SW480 (cell line): ENCODE measurements at places on chromosomes 1 and 21.
A peak's percentile ranks its signal among the peaks of the same experiment; 100 is the strongest.

GRCh38 chr1:199009447-199009846, 370.6 kb downstream of the PTPRC start:
- no peak for DNase-seq

GRCh38 chr1:2468041-2468472, 8.0 kb upstream of the PLCH2 start:
- no peak for DNase-seq

- no peak for DNase-seq
Measured at GRCh38 chr1:41620365-41621169, 136.1 kb upstream of the EDN2 start.

GRCh38 chr1:158328426-158328825, 2.9 kb downstream of the CD1B start:
- DNase-seq, result no peak

DNA sequence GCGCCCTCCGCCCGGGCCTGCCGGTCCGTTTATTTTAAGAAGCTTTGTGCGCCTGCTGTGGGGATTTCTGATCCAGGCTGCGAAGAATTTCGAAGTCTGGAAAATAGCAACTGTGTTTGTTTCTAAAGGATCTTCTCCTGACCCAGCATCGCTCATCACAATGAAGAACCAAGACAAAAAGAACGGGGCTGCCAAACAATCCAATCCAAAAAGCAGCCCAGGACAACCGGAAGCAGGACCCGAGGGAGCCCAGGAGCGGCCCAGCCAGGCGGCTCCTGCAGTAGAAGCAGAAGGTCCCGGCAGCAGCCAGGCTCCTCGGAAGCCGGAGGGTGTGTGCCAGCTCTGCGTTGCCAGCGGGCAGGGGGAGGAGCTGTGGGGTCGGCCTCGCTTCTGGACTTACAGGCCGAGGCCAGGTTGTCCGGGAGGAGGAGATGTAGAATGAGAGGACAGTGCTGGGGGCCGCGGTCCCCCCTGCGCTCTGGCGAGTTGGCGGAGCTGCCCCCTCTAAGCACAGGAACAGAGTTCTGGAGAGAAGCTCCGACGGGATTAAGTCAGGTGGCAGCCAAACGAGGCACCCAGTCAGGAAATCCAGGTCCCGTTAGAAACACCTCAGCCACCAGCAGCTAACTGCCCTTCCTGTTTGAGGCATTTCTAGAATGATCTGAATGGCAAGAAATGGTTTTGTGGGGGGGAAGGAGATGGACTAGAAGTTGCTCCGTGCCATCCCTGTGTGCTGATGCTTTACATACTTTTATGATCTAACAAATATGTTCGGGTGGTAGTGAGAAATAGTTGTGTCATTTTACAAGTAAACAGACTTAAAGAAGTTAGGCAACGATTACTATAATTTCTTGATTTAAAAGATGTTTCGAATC, 948 bp downstream of the TXLNA start:
- DNase-seq, result no peak

DNA sequence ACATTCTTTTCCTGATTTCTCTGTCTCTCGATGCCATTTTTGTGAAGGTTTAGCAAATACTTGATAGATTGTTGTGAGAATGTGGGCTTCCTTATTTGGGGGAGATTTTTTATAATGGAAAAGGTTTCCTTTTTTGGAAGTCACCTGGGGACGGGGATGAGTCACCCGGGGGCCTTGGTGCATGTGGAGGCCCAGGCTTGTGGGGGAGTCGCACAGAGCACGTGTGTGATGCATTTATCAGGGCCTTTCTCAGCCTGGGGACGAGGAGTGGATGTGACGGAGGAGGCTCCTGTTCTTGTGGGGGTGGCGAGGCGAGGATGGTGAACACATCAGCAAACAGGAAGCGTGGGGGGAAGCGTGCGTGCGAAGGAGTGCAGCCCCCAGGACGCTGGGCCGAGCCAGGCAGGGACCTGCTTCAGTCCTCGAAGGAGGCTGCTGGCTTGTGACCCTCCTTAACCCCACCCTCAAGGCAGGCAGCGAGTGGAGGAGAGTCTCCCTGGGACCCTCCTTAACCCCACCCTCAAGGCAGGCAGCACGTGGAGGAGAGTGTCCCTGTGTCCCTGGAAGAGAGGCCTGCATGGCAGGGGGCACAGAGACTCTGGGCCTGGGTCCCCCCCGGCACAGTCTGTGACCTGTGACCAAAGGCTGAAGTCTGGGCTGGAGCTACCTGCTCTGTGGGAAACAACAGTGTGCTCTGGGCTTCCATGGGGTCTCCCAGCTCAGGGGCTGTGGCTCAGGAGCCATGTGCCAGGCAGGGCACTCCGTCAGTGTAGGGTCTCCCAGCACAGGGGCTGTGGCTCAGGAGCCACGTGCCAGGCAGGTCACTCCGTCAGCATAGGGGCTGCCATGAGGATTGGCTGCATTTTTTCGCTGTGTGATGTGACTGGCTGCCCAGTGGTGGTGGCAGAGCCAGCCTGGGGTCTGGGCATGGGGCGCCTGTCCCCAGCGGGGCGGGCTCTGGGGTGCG, 57.2 kb downstream of the AGPAT3 start:
- DNase-seq, result peak; percentile 46

GRCh38 chr1:110752941-110753725, 78.4 kb upstream of the KCNA3 start:
- DNase-seq, result no peak

- no peak for DNase-seq
Measured at GRCh38 chr1:219236933-219237610, 63.4 kb downstream of the LYPLAL1 start.

- DNase-seq, result no peak
Measured at GRCh38 chr1:176803596-176803995, 340.6 kb downstream of the PAPPA2 start.

DNA sequence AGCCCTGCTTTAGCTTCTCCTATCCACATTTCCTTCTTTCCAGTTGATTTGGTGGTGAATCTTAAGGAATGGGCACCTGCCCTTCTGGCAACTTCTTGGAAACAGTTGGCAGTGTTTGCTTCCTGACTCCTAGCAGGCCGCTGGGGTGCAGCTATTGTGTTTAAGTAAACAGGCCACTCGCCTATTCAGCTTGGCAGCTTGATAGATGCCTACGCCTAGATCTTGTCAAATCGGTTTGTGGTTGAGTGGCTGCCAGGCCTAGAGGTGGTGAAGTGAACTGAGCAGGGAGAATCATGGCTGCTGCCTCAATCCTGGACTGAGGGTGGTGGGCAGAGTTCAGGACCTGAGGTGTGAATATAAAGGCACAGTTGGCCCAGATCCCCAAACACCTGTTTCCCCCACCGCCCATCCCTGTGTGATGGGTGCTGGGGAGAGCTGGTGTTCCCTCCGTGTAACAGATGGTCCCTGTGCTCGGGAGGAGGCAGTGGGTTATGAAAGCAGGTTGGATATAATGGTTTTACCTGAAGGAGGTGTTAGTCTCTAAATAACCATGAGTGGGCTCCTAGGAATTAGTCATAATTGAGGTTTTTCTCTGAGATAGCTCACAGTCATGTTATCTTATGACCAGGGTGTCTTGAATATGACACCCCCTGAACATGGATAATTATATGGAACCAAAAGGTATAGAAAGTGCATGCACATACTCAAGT, 940 bp upstream of the PLA2G2C start:
- DNase-seq, result peak; percentile 30

DNA sequence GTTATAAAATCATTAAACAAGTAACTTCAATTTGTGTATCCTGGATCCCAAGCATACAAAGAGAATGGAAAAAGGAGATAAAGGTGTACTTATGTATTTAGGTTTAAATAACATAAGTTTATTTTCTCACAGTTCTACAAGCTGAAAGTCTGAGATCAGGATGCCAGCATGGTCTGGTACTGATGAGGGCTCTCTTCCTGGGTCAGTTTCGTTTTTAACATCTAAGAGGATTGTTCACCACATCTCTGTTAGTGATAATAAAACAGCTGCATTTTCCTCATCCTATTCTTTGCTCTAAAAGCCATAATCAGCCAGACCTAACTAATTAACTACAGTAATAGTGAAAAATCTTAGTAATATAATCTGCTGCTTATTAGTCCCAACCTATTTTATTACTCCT, 5.2 kb downstream of the EGLN1 start:
- DNase-seq, result no peak

DNA sequence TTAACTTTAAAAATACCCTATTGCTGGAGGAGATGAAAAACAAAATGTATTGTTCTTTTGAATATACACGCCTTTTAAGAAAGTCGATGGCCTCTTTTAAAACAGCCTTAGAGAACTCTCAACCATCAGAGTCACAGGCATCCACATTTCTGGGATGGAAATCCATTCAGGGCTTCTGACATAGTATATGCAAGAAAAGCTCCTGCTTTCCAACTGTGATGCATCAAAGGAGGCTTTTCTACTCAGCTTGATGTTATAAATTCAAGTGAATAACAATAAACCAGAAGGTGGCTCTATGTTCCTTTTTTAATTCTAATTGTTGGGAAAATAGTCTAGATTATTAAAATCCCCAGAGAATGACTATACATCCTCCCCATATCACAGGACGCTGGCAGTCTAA, 398.8 kb upstream of the CXADR start:
- no peak for DNase-seq

GRCh38 chr1:81551946-81552345, 248.8 kb upstream of the ADGRL2 start:
- no peak for DNase-seq

- DNase-seq, result no peak
Measured at GRCh38 chr1:2076826-2077225, 26.6 kb downstream of the PRKCZ start.

- no peak for DNase-seq
Measured at GRCh38 chr1:24908591-24909259, 21.4 kb downstream of the RUNX3 start.

GRCh38 chr1:245197121-245197520, 42.3 kb downstream of the KIF26B start:
- DNase-seq, result no peak

DNA sequence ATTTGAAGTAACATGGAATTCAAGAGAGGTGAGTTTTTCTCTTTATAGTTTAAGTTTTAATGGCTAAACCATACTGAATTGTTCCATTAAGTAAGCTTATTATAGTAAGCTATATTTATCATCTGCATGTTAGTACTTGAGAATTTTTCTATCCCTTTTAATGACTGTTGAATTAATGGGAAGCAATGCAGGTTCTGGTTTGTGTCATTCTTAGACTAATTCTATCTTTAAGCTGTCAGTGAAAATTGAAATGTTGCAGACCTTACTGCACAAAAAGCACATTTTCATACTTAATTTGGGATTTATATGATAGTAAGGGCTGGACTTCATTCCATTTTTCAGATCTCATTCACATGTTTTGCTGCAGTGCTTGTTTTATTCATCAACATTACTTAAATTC, 25.9 kb downstream of the SRSF11 start:
- no peak for DNase-seq

DNA sequence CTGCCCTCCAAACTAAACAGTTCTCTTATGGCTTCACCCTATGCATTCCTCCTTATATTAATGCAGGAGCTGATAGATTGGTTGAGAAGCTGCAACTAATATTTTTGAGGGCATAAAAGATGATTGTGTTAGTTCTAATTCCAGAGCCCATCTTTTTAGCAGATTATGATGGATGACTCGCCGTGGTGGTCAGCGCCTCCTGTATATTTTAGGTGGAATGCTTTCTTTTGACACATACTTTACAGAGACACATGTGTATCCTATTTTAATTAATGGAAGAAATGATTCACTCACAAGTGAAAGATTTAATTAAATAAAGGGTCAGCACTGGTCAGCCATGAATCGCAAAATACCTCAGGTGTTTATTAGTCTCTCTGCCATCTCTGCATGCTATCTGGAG, 120.7 kb downstream of the TM2D1 start:
- DNase-seq, result no peak

- DNase-seq, result no peak
Measured at GRCh38 chr1:241269116-241269515, 87.9 kb downstream of the RGS7 start.

DNA sequence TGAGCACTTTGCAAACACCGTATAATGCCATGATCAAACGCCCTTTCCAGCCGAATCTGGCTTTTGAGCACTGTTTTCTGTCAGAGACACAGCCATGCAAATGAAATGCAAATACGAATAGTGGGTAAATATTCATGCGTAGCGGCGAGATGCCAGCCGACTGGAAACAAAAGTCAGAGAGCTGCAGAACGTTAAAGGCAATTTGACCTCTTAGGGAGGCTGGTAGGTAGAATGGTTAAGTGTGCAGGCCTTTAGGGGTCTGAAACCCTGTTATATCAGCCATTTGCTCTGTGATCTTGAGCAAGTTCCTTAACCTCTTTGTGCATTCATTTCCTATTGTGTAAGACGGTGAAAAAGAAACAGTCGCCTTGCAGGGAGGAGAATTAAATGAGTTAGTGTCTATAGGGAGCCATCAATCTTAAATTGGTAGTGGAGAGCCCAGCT, 6.5 kb upstream of the SDHB start:
- DNase-seq, result no peak

DNA sequence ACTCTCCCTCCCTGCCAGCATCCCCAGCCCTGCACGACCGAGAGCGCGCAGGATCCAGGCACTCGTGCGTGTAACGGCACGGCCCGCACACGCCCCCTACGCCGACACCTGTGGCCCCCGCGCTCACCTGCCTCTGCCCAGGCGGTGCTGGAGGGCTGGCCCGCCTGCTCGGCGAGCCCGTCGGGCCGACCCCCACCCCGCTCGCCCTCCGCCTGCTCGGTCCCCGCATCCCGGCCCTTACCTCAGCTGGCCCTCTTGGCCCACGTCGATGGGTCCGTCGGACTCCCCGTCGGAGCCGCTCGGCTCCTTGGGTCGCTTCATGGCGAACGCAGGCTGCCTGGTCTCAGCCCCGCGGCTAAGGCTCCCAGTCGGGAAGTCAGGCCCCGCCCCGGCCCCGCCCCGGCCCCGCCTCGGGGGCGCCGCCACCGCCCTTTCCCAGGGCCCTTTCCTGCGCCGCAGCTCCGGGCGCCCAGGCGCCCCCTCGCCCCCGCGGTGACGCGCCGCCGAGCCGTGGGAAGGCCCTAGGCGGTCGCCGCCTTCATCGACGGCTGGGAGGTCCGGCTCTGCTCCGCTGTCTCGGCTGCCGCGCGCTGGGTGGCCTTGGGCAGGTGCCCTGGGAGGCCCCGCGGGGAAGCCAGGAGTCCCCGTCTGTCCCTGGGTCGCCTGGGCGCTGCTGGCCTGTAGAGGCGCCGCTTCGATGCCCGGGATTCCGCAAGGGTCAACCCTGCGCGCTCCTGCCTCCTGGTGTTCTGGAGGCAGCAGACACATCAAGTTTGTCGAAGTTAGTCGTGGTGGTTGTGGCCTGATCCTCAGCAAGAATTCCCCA, at the start of gene HEYL:
HEYL (minus strand) TSS at position 339 of the 826 bp plus-strand sequence; CDS start at position 321, 18 bp downstream.
- DNase-seq, result peak; percentile 85

DNA sequence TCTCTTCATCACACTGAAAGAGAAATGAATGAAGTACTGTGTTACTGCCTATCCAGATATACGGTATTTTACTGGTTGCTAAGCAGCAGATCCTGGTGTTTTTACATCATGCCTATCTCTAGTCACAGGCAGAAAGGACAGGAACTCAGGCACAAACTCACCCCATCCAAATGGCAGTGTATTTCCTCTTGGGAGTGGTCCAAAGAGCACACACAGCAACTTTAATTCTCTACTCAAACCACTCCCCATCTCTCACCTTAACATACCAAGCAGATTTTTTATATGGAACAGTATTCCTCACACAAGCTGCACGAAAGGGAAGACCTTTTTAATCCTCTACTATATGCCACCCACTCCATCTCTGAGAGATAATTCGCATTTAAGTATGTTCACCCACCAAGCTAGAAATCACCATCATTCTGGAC, 27.3 kb downstream of the EIF4G3 start:
- DNase-seq, result peak; percentile 36

- no peak for DNase-seq
Measured at GRCh38 chr1:27598295-27598687, 5.7 kb downstream of the AHDC1 start.
